ENCODE measurements at places on chromosomes 12 and 14.

DNA sequence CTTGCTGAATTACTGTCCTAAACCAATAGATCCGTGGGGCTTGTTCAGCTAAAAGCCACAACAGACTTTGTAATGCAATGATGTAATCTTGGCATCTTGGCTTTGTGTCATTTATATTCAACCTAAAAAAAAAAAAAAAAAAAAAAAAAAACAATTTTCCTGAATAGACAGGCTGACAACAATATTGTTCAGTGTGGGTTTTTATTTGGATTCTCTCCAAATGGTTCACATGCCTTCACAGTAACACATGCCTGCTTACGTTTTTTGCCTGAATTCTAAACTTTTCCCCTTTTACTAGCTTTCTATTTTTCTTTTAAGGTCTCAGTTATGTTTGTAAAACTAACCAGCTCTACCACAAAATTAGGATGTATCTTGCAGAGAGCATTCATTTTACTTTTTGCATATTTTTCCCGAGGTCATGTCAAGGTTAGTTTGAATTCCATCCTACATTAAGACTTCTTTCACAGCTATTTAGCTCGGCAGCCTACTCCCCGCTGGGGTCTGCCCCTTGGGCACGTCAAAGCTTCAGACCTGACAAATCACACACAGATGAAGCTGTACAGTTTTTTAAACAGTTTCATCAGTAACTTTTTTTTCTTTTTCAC lies 213.7 kb upstream of the NPAS3 start:
- H3K36me3 ChIP-seq: no peaks in the 10 kb centered on the region
- no peaks in the 10 kb centered on the region for H3K27me3 ChIP-seq
- DNase-seq: no peak
- H3K4me3 ChIP-seq: no peak overlapping the region
- no peak overlapping the region for H3K27ac ChIP-seq
- H3K4me1 ChIP-seq: no peaks in the 10 kb centered on the region

- no peaks in the 10 kb centered on the region for H3K27me3 ChIP-seq
- H3K27ac ChIP-seq: no peak overlapping the region
- no peaks in the 10 kb centered on the region for H3K4me1 ChIP-seq
- H3K4me3 ChIP-seq: no peak overlapping the region
- DNase-seq: no peak
- no peaks in the 10 kb centered on the region for H3K36me3 ChIP-seq
Measured at GRCh38 chr14:58227096-58227819, 17.4 kb upstream of the PSMA3 start.

DNA sequence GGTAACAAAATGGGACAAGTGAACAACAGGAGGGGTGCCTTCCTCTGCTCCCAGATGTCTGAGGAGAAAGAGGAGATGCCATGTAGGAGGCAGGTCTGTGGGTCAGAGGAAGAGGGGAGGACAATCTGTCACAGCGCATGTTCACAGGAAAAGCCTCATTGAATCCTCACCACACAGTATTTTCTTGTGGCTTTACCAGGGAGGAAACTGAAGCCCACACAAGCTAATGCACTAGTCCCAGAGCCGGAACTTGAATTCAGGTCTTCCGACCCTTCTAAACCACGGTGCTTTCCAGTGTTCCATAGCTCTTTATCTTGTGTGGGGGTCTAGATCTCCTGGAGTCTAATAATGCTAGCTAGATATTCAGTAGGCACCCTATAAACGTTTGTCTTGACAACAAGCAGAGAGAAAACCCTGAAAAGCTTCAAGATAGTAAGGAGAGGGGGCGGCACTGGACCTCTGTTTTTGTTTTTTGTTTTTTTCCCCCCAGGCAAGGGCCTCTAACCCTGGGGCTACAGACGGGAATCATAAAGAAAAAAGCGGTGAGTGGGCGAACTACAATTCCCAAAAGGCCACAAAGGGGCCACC lies 371 bp upstream of the SHMT2 start:
- no peak for DNase-seq
- no peaks in the 10 kb centered on the region for H3K27me3 ChIP-seq
- no peaks in the 10 kb centered on the region for H3K36me3 ChIP-seq

GRCh38 chr12:442235-442884 lies 17.4 kb upstream of the B4GALNT3 start:
- no peaks in the 10 kb centered on the region for H3K36me3 ChIP-seq
- H3K4me1 ChIP-seq: no peaks in the 10 kb centered on the region
- no peaks in the 10 kb centered on the region for H3K27me3 ChIP-seq
- peak; percentile 72 for DNase-seq

DNA sequence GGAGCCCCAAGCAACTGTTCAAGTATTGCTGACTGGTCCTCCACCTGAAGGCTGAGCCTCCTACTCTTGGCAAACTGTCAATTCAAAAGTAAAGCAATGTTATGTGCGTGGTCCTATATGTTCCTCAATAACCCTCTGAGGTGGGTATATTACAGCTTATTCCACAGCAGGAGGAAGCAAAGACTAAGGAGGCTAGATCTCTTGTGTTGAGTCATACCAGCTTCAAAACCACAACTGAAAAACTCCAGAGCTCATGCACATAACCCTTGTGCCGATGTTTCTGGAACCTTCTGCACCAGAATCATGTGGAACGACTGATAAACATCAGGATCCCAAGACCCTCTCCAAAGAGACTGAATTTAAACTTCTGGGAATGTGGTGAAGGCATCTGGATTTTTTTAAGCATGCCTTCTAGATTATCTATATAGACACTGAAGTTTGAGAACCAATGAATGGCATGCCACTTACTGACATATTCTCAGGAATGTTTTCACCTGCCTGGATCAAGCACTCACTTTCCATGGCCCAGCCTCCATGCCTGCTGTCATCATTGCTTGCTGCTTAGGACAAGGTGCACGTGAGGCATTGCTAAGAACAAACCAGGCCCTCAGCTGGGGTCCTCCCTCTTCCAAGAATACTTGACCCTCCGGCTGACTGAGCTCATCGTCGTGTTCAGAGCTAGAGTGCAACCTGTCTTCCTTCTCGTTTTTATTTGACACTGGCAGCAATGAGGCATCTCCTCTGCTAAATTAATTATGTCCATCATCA lies 194.7 kb downstream of the BCL11B start:
- DNase-seq: no peak
- no peaks in the 10 kb centered on the region for H3K4me1 ChIP-seq
- no peak overlapping the region for H3K4me3 ChIP-seq
- H3K27ac ChIP-seq: no peak overlapping the region
- H3K36me3 ChIP-seq: no peaks in the 10 kb centered on the region
- H3K27me3 ChIP-seq: no peaks in the 10 kb centered on the region

DNA sequence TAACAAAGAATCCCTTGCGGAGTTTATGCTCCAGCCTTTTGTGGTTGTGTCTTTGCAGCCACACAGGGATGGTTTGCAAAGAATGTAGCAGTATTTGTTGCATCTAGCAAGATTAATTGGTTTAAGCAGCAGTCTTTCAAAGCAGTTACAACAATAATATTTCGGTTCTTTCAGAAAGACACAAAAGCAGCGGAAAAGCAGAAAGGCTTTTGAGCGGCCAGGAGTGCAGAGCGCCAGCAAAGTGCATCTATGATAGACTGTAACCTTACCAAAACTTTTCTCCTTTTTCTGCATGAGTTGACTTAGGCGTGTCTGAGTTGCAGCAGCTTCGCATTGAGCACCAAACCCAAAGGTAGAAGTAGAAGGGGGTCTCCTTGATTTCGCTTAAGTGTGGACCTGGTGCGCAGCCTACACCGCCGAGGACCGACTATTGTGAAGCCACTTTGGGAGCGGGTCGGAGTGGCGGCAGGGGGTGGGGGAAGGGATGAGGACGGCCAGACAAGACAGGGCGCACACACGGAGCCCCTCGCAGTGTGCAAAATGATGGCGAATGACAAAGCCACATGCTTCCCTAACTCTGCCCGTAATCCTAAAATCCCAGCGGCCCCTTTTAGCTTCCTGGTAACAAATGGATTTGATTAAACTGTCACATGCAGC lies 1.2 kb downstream of the LMO3 start:
- no peak overlapping the region for H3K27ac ChIP-seq
- no peak overlapping the region for H3K4me3 ChIP-seq
- H3K4me1 ChIP-seq: no peaks in the 10 kb centered on the region

GRCh38 chr12:84492351-84492883 lies 420.2 kb downstream of the SLC6A15 start:
- no peaks in the 10 kb centered on the region for H3K36me3 ChIP-seq
- no peaks in the 10 kb centered on the region for H3K27me3 ChIP-seq
- H3K4me1 ChIP-seq: no peaks in the 10 kb centered on the region
- no peak overlapping the region for H3K27ac ChIP-seq
- no peak for DNase-seq

DNA sequence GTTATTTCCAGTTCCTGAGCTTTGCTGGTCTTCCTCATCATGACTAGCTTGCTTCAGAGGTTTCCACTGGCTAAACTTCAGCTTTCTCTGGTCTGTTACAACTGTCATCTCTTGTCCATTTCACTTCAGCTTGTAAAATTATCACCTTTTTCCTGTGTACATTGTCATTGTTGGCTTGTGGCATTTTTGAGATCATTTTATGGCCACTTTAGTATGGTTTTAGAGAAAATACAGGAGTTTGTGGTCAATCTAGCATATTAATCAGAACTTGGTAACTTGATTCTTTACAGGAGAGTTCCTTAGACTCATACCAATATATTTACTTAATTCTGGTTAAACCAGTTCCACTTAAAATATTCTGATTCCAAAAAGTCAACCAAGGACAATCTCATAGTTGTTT lies 235.9 kb upstream of the KITLG start:
- H3K27me3 ChIP-seq: no peaks in the 10 kb centered on the region
- no peak for DNase-seq
- no peaks in the 10 kb centered on the region for H3K4me1 ChIP-seq
- no peak overlapping the region for H3K27ac ChIP-seq
- H3K36me3 ChIP-seq: no peaks in the 10 kb centered on the region

GRCh38 chr14:71238835-71239234 lies 331.6 kb downstream of the PCNX1 start:
- H3K27ac ChIP-seq: no peak overlapping the region
- peak; percentile 44 for DNase-seq

- no peaks in the 10 kb centered on the region for H3K36me3 ChIP-seq
- no peak overlapping the region for H3K4me3 ChIP-seq
- H3K4me1 ChIP-seq: no peaks in the 10 kb centered on the region
- H3K27ac ChIP-seq: no peak overlapping the region
- H3K27me3 ChIP-seq: no peaks in the 10 kb centered on the region
Measured at GRCh38 chr12:97452839-97453238, 9.8 kb upstream of the RMST start.

DNA sequence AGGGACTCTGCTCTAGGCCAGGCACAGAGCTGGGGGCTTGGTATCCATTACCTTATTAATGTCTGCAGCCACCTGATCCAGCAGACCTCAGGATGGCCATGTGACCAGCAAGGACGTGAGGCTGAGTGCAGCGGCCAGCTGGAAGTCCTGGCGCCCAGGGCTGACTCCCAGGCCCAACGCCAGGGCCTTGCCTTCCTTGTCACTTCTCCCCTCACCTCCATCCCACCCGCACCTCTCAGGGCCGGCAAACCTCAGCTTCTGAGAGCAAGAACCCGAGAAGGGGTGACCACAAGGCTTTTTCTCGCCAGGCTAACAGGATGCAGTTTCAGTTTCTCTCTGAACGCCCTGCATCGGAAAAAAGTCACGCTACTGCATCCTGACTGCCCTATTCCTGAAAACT lies 15.4 kb downstream of the RAB35 start:
- no peaks in the 10 kb centered on the region for H3K36me3 ChIP-seq
- peak overlapping the region; percentile 57 for H3K27ac ChIP-seq
- DNase-seq: peak; percentile 56
- H3K4me3 ChIP-seq: no peak overlapping the region

DNA sequence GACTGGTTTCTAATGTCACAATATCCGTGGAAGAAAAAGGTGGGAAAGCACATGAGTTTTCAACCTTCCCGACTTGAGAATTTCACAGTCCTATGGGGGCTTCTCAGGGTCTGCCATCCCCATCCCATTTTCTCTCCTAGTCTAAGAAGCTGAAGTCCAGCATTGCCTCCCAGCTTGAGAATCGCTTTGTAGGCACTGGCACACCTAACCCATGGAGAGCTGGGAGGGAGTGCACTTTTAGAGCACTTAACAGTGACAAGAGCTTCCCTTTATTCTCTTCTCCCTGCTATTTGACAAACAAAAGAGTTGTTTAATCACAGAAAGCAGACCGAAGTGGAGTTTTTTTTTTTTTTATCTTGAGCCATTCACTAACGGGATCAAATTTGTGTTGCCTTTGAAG lies 22.8 kb upstream of the SRRM4 start:
- H3K27ac ChIP-seq: no peak overlapping the region
- H3K36me3 ChIP-seq: no peaks in the 10 kb centered on the region
- no peak overlapping the region for H3K4me3 ChIP-seq
- no peaks in the 10 kb centered on the region for H3K27me3 ChIP-seq
- no peaks in the 10 kb centered on the region for H3K4me1 ChIP-seq
- DNase-seq: no peak

DNA sequence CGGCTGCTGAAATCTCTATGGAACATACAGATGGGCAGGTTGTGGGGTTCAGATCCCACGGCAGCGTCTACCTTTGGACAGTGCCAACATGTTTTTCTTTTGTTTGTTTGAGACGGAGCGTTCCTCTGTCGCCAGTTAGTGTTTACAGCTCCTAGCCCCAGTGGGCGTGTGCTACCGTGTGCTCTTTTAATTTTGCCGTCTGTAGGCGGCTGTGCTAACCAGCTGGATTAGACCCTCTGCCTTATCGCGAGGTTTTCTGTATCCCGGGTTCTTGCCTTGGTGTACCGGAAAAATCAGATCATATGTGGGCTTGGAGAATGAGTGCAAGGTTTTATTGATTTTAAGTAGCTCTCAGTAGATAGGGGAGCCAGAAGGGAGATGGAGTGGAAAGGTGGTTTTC lies 9.8 kb upstream of the GALNT6 start:
- H3K4me3 ChIP-seq: no peak overlapping the region
- no peak overlapping the region for H3K27ac ChIP-seq
- H3K36me3 ChIP-seq: no peaks in the 10 kb centered on the region
- H3K4me1 ChIP-seq: no peaks in the 10 kb centered on the region
- DNase-seq: no peak

DNA sequence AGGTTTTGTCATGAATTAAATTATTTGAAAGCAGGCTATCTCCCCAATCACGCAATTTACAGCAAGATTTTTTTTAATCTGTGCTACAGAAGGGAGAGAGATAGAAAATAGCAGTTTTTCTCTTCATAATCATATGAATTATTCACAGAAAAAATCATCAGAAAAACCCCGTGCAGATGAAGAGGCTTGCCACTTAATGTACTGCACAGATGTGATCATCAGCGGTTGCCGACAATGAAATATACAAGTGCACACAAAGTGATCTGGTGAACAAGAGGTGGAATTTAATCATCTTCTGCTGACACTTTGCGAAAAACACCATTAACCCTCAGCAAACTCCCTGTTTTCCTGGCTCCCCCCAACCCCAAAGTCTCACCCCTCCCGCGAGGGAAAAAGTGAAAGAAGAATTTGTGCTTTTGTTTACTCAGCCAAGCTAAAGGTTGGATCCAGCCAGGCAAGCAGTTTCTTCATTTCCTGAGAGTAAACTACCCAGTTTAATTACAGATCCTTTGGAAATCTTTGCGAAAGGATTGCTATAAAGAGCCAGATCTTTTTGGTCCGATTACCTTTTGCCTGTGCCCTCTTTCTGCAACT lies 3.1 kb upstream of the LMO3 start:
- no peaks in the 10 kb centered on the region for H3K36me3 ChIP-seq
- no peaks in the 10 kb centered on the region for H3K4me1 ChIP-seq
- no peak overlapping the region for H3K27ac ChIP-seq
- no peaks in the 10 kb centered on the region for H3K27me3 ChIP-seq

Measured in testis (tissue), 5 donors.